ENCODE measurements at places on chromosomes 3 and 15.

- no peak for DNase-seq
Observed at GRCh38 chr3:26438325-26438940, 184.1 kb upstream of the LRRC3B start.

- DNase-seq, result no peak
Observed at GRCh38 chr3:112327371-112327951, 5.5 kb upstream of the CD200 start.

DNA sequence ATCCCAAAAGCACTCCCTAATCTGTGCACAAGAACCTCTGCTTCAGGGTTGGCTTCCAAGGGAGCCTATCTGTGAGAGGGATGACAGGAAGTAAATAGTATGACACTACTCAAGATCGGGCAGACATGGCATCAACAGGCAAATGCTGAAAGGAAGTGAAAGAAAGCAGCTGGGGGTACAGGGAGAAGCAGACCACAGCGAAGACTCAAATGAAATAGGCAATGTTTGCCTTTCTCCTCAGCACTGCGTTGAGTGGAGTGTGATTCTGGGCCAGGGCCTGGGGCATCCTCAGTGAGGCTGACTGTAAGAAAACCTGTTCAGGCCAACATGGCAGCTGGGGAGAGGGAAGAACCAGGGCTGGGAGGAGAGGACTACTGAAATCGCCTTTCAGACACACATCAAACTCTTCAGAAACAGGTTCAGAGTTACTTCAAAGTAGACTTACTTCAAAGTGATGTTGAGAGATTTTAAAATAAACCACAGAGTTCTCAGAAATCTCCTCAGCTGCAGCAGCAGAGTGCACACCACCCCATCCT lies 96.6 kb downstream of the SLC9A9 start:
- peak; percentile 3 for DNase-seq

GRCh38 chr3:9826815-9827573 lies 16.8 kb downstream of the RPUSD3 start:
- no peak for DNase-seq

DNA sequence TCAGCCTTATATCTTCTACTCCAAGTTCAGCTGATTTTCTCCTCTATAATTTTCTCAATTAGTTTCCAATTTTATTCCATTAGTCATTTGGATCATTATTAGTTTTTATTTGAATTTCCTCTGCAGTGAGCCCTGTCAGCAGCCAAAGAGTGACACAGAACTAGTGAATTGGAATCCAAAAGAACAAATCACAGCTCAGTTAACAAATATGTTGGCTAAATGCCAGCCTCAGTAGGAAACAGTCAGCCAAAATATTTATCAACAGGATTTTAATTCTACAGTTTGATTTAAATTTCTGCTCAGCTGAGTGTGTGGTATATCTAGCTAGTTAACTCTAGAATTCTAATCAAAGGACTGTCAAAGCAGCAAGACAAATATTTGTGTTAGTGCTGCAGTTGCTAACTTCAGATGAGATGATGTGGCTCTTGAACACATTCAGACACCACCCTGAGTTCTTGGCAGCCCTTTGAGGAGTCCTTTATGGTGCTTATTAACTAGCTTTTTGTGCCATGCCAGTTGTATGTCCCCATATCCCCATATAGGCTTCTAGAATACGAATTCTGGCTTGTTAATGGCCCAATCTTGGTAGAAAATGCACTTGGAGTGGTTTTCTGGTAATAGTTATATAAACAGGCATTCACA lies 194.5 kb downstream of the CPNE4 start:
- DNase-seq, result no peak

GRCh38 chr15:71889385-71889784 lies 79.0 kb downstream of the NR2E3 start:
- no peak for DNase-seq

GRCh38 chr3:52930748-52931147 lies 33.4 kb upstream of the STIMATE start:
- DNase-seq, result no peak

GRCh38 chr3:174659511-174659910 lies 199.6 kb upstream of the NAALADL2 start:
- no peak for DNase-seq

GRCh38 chr15:50808728-50809127 lies 43.2 kb upstream of the SPPL2A start:
- no peak for DNase-seq

DNA sequence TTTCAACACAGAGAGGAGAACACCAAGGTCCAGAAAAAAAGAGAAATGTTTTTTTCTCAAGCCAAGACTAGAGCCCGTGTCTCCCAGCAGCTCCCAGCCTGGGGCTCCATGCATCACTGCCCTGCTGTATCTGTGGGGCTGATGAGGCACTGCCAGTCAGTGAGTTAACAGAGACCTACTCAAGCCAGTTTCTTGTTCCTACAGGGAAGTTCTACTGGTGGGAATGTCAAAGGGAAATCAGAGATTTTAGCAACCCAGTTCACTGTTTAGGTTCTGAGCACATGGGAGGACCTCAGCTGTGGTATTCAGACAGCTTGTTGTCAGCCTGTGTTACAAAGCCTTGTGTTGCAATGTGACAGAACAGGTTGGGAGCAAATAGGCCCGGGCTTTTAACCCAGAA lies 234.3 kb downstream of the TLE3 start:
- DNase-seq, result no peak

- no peak for DNase-seq
Observed at GRCh38 chr3:156888576-156888975, 62.4 kb downstream of the LEKR1 start.

GRCh38 chr3:51705276-51706020 lies 1.4 kb upstream of the GRM2 start:
- DNase-seq, result no peak
